ENCODE measurements at places on chromosomes 2 and 18.

- no peak for DNase-seq
Measured at GRCh38 chr2:143933946-143934569, 585.9 kb downstream of the ZEB2 start.

DNA sequence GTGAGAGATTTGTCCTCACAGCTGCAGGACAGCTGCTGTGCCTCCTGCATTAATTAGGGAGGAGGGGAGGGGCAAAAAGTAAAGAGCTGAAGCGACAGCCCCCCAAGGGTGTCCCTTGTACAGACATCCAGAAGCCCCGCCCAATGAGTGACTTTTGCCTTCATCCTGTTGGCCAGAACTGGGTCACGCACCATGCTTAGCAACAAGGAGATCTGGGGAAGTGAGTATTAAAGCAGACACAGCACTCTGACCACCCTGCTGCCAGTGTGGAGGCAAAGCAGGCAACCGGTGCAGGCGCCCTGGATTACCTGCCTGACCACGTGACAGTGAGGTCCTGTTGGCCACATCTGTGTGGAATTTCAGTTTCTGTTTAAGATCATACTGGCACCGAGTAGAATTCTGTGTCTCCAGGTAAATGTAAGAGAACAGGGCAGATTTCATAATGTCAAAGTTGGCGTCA lies 21.5 kb upstream of the BIN1 start:
- DNase-seq = peak; percentile 93

- DNase-seq = no peak
Measured at GRCh38 chr2:152089238-152089637, 9.6 kb downstream of the CACNB4 start.

GRCh38 chr2:222450021-222450420 lies 25.7 kb downstream of the SGPP2 start:
- no peak for DNase-seq

DNA sequence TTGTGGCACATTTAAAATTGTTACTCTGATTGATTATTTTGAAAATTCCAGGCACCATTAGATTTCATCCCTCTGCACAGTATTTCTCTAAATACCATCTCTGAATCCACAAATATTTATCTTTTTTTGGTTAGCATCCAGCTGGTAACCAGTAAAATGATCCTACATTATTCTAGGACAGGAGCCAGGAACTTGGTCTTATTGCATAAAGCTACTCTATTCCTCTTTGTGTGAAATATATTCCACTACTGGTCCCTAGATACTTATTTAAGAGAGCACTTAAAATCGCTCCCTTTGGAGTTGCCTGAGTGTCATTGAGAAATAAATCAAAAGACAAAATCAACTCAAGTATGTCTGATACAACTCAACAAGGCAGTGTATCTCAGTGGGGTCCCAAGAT lies 7.4 kb upstream of the MBOAT2 start:
- no peak for DNase-seq

DNA sequence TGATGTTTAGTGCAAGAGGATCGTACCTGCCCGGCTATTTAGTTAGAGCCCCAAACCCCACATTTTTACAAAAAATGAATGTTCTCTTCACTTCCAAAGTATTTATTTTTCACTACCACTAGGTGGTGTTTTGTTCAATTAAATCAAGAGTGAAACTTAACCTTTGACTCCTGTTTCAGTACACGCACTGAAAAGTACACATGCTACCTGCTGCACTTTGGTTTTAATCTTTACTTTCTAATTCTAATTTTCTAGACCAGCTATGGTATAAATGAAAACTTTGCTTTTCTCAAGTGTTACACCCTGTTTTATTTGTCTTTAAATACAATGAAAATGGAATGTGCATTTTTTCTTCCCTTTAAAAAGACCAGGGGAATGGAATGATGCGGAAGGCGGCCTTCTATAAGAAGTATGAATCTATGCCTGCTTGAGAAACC lies 31.4 kb upstream of the CHN1 start:
- DNase-seq = no peak

DNA sequence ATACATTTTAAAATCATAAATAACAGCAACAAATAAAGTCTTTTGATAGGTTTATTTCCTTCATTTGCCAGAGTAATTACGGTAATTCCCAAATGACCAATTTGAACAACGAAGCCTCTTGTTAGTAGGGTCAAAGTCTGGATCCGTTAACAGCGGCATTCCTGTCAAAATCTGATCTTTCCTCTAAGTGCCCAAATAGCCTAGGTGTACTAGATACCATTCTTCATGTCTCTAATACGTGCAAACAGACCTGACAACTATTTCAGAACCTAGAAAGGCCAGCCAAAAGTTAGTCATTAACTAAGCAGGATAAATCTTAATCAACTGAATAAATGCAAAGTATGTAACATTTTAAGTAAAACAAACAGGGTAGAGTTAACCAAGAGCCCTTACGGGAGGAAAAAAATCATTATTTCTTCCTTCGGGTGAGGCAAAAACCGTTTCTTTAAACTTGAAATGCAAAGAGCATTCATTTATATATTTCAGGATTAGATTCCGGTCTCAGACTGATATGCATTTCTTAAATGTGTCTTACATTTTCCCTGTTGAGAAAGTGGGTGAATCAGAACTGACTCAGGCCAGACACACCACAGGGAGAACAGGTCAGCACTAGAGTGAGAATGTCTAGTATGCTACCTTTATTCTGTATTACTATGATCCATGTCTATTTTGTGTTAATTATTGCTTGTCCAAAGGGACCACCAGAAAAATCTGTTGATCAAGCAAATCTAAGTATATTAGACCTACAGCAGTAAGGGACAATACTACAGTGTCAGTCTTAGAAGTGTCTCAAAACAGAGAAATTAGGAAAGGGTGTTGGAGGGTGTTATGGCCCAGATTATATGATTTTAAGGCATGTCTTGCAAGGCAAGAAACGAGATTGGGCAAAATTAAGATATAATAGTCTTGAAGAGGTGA lies 141.5 kb upstream of the NDUFV2 start:
- DNase-seq = no peak

DNA sequence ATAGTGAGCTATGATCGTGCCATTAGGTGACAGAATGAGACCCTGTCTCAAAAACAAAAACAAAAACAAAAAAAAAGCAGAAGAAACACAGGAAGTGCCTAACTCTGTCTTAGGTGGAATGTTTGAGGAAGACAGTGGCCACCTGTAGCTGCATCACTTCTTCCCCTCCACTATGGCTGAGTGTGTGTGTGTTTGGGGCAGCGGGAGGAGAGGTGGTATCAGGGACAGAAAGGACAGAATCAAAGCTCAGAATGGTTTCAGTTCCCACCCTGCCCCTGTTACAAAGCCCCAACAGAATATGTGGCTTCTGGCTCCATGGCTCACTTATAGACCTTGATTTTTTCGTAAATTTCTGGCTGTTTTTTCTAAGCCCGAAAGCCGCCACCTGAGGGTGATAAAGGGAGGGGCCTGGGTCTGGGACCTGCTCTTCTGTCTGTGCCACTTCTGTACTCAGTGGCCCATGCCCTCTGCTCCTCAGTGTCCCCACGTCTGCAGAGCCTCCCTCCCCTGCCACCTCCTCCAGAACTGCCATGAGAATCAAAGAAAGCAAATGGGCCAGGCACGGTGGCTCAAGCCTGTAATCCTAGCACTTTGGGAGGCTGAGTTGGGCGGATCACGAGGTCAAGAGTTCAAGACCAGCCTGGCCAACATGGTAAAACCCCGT lies 27.4 kb downstream of the SERTAD2 start:
- no peak for DNase-seq

GRCh38 chr2:34147780-34148179 lies 548.7 kb upstream of the FAM98A start:
- no peak for DNase-seq

DNA sequence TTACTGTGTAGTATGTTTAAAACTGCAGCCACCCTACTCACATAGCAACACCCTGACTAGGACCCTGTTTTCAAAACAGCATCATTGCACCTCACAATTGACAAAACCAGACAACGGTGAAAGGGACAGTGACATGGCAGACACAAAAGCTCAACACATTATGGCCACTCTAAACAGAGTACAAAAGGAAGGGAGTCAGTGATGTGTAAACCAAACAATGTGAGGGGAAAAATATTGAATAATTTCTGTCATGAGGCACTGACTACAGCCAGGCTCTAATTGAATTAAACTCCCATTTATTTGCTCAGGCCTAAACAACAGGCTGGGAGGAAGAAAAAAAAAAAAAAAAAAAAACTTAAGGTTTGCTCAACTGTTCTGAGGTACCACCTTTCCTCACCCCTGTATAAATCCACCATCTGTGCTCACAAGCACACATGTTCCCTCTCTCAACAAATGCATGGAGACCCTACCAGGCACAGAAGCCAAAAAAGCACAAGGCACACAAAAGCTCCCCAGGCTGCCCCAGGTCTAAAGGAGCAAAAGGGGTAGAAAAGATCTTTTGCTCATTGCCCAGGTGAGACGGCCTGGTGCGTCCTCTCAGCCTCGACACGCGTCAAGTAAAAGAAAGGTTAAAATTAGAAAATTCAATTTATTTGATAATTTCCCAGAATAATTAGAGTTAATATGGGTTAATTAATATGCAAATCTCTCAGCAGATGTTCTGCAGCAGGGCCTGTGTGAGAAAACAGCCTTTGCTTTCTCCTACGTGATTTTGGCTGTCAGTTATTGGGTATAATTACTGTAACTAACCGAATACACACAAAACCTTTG lies 80.9 kb downstream of the ZEB2 start:
- DNase-seq = no peak

GRCh38 chr2:141331127-141331526 lies 799.7 kb downstream of the LRP1B start:
- no peak for DNase-seq

DNA sequence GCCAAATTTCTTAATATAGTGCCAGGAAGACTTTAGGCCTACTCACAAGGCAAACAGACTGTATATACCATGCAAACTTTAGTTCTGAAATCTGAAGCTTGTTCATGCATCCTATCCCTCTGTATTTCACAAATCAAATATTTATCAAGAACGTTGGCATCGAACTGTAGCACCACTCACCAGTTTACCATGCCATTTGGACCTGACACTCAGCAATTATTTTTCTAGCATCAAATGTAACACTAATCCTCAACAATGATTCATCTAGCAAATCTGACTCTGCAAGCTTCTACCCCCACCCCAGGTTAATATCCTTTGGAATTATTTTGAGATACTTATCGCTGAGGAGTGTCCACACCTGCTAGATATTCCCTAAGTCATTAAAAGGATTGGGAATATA lies 1506.6 kb downstream of the LRP1B start:
- no peak for DNase-seq

GRCh38 chr18:76823587-76824011 lies 1.2 kb downstream of the ZNF236 start:
- DNase-seq = peak; percentile 58

DNA sequence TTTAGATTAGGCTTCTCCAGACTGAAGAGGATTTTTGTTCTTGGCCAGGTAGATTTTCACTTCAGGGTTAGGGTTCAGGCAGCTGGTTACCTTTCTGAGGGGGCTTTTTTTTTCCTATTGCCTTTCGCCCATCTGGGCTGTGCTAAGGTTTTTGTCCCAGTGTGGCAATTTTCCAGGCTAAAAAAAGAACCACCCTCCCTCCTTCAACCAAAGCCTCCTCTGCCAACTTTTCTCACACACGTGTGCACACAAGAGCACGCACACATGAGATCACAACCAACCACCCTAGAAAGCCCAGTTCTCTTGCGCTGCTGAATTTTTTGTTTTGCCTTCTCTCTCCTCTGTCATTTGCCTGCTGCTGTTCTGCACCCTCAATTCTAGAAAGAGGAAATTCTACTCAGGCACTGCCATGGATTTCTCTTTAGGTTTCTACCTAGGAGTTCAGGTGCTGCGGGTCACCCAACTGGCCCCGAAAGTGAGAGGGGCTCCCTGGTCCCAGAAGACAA lies 8.5 kb upstream of the CXCR4 start:
- DNase-seq = no peak

GRCh38 chr2:55419233-55419678 lies 400 bp downstream of the CCDC88A start:
- DNase-seq = peak; percentile 48

GRCh38 chr2:168573128-168573903 lies 117.2 kb downstream of the CERS6 start:
- no peak for DNase-seq

- no peak for DNase-seq
Measured at GRCh38 chr2:181146171-181146570, 165.8 kb downstream of the UBE2E3 start.

DNA sequence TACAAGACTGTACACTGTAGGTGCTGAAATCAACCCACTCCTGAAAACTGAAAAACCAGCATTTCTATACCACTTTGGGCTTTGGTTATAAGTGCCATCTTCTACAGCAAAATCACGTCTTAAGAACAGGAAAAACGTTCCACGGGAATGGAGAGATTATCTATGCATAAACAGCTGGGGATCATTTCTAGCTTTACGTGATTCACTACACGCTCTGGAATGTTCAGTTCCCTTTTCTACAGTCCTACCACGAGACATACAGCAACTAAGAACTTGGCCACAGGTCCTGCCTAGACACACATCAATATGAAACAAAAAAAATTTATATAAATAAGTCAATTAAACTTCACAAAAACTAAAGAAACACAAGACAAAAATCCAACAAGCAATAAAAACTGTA lies 3.6 kb downstream of the CXCR4 start:
- DNase-seq = no peak

DNA sequence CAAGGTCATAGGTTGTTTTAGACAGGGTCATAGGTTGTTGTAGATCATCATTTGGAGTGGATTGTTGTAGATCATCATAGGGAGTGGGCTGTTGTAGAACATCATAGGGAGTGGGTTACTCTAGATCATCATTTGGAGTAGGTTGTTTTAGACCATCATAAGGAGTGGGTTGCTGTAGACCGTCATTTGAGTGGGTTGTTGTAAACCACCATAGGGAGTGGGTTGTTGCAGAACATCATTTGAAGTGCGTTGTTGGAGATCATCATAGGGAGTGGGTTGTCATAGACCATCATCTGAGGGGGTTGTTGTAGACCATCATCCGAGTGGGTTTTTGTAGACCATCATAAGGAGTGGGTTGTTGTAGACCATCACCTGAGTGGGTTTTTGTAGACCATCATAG lies 9.5 kb upstream of the TRPM8 start:
- DNase-seq = no peak

GRCh38 chr2:131105950-131106801 lies 1.0 kb downstream of the PLEKHB2 start:
- DNase-seq = no peak

DNA sequence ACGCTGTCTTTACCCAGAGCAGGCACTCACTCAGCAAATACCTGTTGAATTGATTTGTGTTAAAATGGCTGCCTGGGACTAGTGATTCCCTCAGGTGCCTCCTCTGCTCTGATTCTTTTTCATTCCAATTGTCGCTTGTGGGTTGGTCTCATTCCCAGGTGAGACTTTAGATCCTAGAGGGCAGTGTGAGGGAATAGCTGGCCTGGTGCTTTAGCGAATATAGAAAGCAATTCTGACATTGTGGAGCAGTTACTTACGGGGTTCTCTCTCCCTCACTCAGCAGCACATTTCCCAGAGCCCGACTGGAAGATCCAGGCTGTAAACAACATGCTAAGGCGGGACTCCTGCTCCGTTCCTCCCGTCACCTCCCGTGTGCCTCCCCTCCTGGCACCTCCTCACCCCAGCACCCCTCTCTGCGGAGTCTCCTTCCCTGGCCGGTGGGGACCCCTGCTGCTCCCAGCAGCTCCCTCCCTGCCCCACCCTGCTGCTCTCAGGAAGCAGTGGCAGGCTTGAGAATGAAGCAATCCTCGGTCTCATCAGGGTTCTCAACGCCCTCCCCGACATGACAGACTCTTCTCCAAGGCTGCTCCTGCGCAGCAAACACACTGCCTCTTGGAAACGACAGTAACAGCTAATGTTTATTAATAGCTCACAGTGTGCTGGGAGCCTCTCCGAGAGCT lies 26.9 kb downstream of the CELF4 start:
- DNase-seq = no peak

Measured in H9 (cell line).